ENCODE measurements at places on chromosomes 4 and X. TPM values are rescaled to one million over a fixed set of nuclear protein-coding genes. Genes with fewer than 3 reads are reported as not detected.

ABCG2 gene
- total RNA-seq, result 55.5 TPM

NUDT10 gene
- not detected for total RNA-seq

RAB39B gene
- total RNA-seq, result not detected

SSX1 gene
- not detected for total RNA-seq

TXK gene
- 1.7 TPM for total RNA-seq

GAGE2A gene
- not detected for total RNA-seq

DNA sequence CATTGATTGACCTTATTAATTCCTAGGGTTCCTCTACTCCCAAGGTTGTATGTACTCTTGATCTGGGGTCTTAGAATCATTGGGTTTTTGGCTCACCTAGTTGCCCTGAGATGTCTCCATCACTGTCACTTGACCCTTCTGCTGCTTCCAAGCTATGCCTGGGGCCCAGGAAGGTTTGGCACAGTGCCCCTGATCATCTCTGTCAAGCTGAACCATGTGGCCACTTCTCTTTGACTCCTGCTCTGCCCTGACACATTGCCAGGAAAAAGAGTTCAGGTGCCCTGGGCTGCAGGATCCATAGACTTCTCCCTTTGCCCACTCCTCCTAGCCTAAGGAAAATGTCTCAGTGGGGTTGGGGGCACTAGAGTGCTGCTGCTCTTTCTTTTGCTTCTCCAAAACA is 3.9 kb upstream of the CHST7 start:
- DNase-seq, result no peak

DNA sequence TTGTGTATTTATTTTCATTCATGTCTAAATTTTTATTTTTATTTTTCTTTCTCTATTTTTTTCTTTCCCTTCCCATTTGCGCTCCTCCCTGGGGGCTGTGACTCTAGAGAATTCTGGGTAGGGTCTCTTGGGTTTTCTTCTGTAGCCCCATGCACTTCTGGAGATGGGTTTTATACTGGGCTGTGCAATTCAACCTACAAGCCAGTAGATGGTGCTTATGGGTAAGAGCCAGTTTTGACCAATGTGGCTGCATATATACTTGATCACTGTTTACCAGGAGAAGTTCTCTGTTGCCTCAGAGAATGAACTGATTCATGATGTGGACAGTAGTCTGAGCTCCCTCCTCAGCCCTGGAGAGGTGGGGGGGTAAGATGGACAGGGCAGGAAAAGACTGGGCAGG is 614.6 kb downstream of the PCDH19 start:
- DNase-seq, result no peak

DNA sequence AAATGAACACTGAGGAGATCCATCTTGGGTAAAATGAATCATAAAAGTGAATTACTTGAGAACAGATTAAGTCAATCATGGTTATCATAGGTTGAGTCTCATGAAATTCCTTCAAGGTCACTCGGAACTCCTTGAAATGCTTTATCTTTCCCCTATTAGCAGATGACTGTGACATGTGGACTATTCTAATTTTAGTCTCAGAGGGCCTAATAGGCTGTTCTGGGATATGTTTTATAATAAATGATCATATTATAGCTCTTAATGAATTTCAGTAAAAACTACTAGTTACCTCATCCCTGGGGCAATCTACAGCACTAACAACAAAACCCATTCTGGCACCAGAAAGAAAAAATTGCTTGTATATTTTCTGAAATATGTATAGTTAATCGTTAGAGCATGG is 44.7 kb downstream of the SPATA4 start:
- DNase-seq, result no peak

DNA sequence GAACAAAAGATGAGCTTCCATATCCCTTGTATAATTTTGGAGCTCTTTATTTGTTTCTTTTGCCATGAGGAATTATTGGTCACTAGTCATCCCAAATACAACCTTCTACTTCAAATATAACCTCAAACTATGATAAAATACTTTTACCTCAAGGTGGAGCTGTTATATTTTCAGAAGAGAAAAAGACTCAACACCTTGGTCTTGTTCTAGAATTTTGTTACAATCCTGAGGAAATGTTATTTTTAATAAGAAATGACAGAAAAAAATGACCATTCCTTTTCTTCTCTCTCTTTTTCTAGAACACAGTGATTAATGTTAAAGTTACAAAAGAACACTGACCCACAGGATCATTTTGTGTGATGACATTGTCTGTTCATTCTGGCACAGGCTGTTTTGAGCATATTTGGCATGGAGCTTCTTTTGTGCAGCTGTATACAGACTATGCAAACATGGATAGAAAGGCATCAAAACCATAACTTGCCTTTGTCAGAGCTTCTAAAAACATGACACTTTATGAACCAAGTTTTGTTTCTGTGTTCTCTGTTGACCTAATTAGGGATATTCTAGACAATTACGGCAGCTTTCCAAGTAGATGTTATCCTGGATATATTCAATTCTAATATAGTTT is 159.6 kb upstream of the CTSO start:
- DNase-seq, result peak; percentile 47

DNA sequence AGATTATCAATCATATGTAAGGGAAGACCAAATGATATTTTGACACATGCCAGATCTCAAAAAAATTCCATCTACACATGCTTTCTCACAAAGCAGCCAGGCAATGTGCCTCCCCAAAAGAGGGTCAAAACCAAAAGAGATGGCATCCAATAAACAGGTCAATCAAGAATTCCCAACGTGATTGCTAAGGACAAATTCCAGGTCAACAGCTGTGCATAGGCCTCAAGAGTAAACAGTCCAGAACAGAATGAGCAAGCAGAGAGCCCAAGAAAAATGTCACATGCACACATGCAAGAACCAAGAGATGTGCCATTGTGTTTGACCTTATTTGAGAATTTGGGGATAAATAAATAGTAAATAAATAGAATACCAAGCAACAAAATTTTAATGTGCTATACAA is 136.7 kb downstream of the APBB2 start:
- DNase-seq, result no peak

DNA sequence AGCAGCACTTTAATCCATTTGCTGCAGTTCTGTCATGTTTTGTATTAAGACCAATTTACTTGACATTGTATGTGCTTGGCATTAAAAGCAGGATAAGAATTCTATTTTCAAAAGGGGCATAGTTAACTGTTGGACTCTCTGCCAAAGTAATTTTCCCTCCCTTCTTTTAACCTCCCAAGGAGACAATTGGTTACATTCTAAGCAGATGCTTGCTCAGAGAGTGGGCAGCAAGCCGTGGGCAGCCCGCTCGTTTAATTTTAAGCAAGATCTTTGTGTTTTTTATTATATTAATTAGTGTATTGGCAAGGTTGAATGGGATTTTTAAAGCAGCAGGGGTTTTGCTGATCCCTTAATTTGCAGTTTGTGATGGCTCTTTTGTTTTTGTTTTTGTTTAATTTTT is 37.1 kb upstream of the KLHL8 start:
- DNase-seq, result no peak

- DNase-seq, result no peak
Measured at GRCh38 chr4:124804041-124804440, 91.5 kb upstream of the ANKRD50 start.

DNA sequence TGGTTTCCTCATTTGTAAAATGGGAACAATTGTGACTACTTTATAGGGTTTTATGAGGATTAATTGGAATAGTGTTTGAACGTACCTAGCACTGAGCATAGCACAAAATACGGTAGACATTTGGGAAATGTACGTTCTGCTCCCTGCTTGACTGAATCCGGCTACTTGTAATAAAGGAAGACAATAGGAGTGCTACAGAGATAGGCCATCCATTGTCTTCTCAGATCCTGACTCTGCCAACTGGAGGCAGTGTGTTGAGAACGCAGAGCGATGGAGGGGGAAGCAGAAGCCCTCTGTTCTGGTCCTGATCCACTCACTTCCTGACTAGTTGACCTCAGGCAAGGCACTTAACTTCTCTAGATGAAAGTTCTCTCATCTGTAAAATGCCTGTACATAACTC is 26.4 kb downstream of the ENPP6 start:
- DNase-seq, result no peak

- DNase-seq, result no peak
Measured at GRCh38 chrX:150329868-150330267, 33.2 kb upstream of the MAMLD1 start.

- DNase-seq, result no peak
Measured at GRCh38 chrX:23736030-23736429, 7.0 kb downstream of the ACOT9 start.

GRCh38 chr4:86653237-86653865 is 59.2 kb downstream of the PTPN13 start:
- DNase-seq, result peak; percentile 34

GRCh38 chr4:111943796-111944203 is 201.5 kb upstream of the FAM241A start:
- peak; percentile 67 for DNase-seq
